OCI-M1 (cell line): ENCODE measurements at places on chromosomes 13 and 19.

- no peak for DNase-seq
These were observed 583 bp downstream of the PCDH8 start for GRCh38 chr13:52847682-52848432.

GRCh38 chr19:51594774-51595109 is 23.7 kb downstream of the ZNF175 start:
- no peak for DNase-seq

- DNase-seq: peak; percentile 27
These were observed at the start of gene LMTK3 for GRCh38 chr19:48511800-48512503. LMTK3 (minus strand) TSS chr19:48511835; CDS start chr19:48511576, 259 bp downstream.

- DNase-seq: peak; percentile 40
These were observed 556 bp downstream of the TRIP10 start for GRCh38 chr19:6739883-6740588.

- peak; percentile 90 for DNase-seq
These were observed 4.4 kb upstream of the ZNF681 start for GRCh38 chr19:23762884-23763711.

GRCh38 chr19:39430675-39431593 is 4.8 kb downstream of the RPS16 start:
- no peak for DNase-seq

GRCh38 chr19:55640577-55641425 is at the start of gene ZNF580:
ZNF580 (plus strand) TSS chr19:55641002; CDS start chr19:55642509, 1,507 bp downstream.
- DNase-seq: peak; percentile 85

GRCh38 chr13:42477596-42478190 is 96.3 kb upstream of the TNFSF11 start:
- DNase-seq: no peak

- DNase-seq: no peak
These were observed 536.5 kb downstream of the PCDH9 start for GRCh38 chr13:66693656-66694055.

- DNase-seq: no peak
These were observed 6.4 kb downstream of the YIPF2 start for GRCh38 chr19:10921910-10922637.

GRCh38 chr13:95030821-95031343 is 270.4 kb downstream of the ABCC4 start:
- no peak for DNase-seq

DNA sequence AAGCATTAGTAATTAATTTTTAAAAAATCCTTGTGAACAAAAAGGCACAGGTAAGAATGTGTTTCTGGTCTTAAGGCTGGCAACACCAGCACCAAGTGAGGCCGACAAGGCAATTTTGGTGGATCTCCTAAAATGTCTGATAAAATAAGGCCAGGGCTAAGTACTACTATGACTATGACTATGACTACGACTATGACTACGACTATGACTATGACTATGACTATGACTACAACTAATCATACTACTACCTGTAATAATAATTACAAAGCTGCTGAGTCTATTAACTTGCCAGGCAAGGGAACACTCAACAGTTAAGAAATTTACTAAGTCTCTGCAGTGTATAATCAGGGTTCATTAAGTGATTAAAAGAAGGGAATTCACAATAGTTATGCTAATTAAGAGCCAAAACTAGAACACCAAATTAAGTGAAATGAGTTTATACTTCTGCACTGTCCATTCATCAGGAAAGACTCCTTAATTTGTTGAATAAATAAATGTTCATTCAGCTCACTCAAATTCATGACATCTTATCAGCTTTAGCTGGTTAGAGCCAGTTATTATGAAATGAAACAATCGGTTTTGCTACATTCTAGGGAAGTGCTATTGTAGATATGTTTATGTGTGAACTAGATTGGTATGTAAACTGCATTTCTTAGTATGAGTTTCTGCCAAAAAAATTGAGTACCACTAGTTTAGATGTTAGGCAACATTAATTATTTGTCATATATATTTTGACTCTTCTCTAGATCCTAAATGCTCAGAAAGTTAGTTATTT is 1626.2 kb upstream of the PCDH20 start:
- no peak for DNase-seq

DNA sequence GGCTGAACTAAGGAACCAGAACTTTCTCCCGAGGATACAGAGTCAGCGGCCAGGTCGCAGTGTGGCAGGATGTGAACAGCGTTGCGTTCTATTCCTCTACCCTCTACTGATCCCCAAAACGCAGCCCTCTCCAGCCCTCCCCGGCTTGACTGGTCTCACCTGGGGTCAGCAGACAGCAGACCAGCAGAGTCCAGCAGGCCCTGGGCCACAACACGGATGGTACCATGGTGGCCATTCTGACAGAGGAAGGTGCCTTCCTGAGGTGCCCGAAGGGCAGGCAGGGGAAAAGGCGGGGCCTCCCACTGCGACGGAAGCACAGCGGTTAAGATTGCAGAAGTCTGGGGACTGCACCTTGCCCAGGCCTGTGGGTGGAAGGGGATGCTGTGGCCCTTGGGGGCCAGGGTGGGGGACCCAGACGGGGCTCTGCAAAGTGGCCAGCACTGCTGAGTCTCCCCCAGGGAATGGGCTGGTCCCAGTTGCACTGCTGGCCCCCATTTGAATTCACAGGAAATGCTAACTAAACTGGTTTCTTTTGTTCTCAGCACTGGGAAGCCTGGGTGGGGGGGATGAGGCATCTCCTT is at the start of gene ICAM3:
ICAM3 (minus strand) TSS at position 245 of the 581 bp plus-strand sequence; CDS start at position 235, 10 bp downstream.
- DNase-seq: no peak

DNA sequence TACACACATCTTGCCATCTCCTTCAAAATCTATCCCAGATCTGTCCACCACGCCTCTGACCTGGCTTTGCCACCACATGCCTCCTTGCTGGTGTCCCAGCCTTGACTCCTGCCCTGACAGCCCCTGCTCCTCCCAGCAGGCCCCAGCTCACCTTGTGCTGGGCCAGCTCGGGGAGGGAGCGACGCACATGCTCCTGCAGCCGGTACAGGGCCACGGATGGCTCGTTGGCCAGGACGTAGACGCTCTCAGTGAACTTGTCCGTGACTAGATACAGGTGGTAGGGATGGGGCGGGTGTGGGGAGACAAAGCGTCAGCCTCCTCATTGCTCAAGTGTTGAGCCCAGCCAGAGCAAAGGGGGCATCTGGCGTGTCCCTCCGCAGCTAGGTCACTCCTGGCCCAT is 5.2 kb downstream of the BORCS8 start:
- DNase-seq: no peak
